ENCODE measurements at places on chromosomes 16 and 17.

GRCh38 chr16:54633943-54634362 is 296.7 kb upstream of the IRX5 start:
- no peak for DNase-seq

GRCh38 chr17:16086957-16087356 is 87.3 kb downstream of the TTC19 start:
- DNase-seq = no peak

GRCh38 chr17:50079334-50080095 is 15.6 kb upstream of the PDK2 start:
- no peak for DNase-seq

DNA sequence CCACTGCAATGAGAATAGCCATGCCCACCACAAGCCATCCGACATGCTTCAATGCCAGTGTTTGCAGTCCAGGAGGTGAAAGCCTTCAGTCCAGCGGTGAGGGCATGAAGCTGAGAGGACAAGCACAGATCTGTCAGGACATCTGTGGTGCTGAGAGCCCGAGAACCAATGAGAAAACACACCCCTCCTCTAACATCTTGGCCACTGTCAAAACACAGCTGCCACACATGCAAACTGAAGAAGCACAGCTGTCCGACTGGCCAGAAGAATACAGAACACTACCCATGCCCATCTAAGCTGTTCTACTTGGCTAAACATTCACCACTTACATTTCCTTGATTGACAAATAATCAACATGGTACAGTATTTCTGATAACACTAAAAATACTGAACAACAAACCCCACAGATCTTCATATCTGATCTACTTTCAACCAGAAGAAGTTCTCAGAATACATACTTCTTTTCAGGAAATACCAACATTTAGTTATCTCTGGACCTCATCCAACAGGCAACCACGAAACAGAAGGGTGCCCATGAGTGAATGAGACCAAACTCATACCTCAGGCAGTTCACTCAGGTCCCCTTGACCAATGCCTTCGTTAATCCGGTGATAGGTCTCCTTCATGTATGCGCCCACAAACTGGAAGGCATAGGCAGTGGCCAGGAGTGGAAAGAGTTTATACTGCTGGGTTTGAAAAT is 10.2 kb upstream of the FBF1 start:
- no peak for DNase-seq

Data from D721Med (cell line).